ENCODE measurements at places on chromosomes 12 and 14.

GRCh38 chr14:65533736-65534404 is 121.3 kb downstream of the FUT8 start:
- DNase-seq: no peak

DNA sequence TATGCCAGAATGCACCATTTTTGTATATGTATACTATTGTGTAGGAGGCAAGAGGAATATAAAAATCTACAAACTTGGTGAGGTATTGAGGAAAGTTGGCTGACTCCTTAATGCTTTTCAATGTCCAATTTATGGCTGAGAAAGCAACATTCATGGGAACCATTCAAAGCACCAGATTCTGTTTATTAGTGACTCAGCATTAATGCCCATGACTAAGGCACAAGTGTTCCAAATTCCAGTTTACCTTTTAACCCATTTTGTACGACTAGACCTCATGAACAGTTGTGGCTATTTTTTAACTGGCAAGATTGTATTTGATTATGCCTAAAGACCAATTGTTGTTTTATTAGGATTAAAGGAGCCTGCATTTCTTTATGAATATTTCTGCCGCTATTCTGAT is 375.4 kb upstream of the ATP2B1 start:
- no peak for DNase-seq

- DNase-seq: no peak
These were observed 377.5 kb downstream of the EGLN3 start for GRCh38 chr14:33573301-33573880.

DNA sequence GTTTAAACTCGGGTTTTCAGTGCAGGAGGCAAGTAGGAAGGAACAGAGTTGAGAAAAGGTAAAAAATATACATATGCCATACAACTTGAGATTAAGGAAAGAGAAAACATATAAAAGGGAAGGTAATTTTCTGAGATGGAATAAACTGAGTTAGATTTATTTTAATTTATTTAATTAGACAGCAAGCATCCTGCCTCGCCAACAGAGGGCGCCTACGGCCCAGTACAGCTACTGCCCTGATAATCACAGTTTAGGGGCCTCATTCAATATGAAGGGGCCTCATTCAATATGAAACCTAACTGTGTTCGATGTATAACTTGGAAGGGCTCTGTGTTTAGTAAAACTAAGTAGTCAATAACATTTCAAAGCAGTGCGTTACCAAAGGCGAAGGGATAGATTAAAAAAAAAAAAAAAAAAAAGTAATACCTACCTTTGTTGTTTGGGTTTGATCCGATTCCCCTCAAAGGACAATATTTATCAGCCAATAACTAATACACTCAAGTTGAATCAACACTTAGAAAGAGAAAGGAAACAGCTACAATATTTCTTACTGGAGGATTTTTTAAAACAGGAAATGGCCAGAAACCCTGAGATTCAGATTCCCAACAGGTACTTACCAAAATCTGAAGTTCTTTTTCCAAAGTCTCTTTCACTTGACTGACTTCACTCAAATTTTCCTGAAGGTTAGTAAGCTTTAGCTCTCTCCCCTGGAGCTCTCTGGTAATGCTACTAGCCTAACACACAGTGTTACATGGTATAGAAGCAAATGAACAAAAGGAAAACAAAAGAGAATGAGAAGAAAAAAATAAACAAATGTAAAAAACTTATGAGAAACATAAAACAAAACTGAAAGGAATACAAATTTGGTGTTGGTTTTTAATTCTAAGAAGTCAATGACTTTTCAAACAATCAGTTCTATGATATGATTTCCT is 70.0 kb upstream of the VPS33A start:
- no peak for DNase-seq

GRCh38 chr14:73753124-73753886 is 39.1 kb upstream of the PNMA1 start:
- DNase-seq: no peak

DNA sequence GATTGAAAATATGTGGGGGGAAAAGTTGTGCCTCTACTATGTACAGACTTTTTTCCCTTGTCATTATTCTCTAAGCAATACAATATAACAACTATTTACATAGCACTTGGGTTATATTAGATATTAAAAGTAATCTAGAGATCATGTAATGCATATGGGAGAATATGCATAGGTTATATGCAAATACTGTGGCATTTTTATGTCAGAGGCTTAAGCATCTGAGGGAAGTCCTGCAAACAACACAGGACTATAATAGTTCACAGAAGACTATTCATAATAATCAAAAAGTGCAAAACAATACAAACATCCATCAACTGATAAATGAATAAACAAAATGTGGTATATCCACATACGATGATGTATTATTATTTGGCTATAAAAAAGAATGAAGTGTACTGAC is 33.7 kb downstream of the YAF2 start:
- no peak for DNase-seq

- peak; percentile 8 for DNase-seq
These were observed 764 bp downstream of the RBM25 start for GRCh38 chr14:73058922-73059673.

- DNase-seq: no peak
These were observed 33.6 kb downstream of the FUT8 start for GRCh38 chr14:65446159-65446558.
